ENCODE measurements at places on chromosomes 12 and 14.
A peak's percentile ranks its signal among the peaks of the same experiment; 100 is the strongest.

DNA sequence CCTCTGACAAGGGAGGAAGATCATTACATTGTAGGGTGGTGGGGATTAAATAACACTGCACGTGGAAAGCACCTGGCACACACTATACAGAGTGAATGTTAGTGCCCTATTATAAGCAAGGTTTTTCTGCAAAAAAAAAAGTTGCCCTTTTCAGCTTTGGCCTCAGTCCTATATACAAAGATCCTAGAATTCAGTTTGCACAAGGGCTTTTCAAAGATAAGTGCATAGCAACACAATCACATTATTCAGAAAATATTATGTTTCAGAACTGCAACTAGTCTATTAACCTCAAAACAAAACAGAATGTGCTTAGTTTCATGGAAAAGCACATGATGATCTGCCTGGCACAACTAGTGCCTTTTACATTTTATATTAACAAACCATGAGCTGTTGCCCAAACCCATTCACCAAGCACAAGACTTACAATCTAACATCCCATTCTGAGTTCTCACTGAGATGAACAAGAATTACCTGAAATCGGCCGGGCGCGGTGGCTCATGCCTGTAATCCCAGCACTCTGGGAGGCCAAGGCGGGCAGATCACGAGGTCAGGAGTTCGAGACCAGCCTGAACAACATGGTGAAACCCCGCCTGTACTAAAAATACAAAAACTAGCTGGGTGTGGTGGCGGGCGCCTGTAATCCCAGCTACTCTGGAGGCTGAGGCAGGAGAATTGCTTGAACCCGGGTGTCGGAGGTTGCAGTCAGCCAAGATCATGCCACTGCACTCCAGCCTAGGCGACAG, 1.8 kb downstream of the TM7SF3 start:
- no peak for DNase-seq

GRCh38 chr12:56487448-56488040, 417 bp downstream of the GLS2 start:
- peak; percentile 72 for DNase-seq

DNA sequence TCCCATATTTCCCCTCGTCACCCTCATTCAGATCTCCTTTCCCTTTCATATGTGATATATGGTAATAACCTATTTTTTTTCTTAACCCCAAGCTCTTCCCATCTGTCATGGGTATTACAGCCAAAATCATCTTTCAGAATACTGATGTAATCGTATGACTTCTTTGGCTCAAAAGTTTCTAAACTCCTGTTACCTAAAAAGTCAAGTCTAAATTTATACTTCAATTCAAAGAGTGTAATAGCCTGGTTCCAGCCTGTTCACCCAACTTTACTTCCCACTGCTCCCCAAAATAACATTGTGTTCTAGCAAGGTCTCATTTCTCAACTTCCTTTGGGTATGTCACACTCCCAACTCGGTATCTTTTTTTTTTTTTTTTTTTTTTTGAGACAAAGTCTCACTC, 48.5 kb downstream of the TBK1 start:
- DNase-seq, result no peak

GRCh38 chr12:108966378-108967151, 54.3 kb downstream of the SVOP start:
- DNase-seq, result no peak

DNA sequence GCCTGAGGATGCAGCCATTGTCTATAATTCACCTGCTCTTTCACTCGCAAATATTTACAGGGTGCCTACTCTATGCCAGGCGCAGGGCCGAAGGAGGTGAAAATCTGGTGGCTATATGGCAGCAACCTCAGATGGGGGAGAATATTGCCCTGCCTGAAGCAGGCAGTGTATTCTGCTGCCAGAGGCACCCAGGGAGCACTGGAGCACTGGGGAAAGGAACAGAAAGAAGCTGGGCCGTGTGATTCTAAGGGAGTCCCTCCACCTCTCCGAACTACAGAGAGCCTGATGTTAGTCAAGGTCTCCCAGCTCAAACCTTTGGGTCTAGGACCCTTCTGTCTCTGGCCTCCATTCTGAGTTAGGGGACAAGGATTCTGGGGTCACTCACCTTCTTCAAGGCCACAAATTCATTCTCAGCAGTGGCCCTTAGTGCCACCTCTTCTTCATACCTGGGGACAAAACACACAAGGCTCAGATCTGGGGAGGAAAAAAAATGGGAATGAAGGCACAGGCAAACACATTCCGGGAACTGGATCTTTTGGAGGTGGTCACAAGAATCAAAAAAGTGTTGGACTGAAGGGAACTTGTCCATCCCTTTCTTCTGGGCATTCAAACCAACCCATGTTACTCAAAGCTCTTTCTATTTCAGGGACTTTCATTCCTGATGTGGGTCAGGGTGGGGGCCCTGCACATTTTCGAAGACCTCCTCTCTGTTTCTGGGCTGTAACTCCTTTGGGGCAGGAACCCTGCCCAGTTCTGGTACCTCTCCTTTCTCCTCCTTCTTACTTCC, 19.3 kb upstream of the KRT86 start:
- no peak for DNase-seq

DNA sequence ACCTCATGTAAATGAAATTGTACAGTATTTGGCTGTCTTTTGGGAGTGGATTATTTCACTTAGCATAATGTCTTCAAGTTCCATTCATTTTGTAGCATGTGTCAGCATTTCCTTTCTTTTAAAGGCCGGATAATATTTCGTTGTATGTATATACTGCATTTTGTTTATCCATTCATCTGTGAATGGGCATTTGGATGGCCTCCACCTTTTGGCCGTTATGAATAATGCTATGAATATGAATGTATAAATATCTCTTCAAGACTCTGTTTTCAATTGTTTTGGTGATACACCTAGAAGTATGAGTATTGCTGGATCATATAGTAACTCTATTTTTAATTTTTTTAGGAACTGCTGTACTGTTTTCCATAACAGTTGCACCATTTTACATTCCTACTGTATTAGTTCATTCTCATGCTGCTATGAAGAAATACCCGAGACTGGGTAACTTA, 164.9 kb downstream of the DYRK2 start:
- DNase-seq, result no peak

DNA sequence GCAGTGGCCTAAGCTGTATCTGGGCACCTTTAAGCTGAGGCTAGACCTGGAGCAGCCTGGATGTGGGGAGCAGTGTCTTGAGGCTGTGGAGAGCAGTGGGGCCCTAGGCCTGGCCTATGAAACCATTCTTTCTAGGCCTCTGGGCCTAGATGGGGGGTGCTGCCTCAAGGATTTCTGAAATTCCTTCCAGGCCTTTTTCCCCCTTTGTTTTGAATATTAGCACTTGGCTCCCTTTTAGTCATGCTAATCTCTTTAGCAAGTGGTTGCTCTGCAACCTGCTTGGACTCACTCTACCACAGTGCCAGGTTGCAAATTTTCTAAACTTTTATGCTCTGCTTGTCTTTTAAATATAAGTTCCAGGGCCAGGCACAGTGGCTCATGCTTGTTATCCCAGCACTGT, 41.6 kb upstream of the RFX4 start:
- no peak for DNase-seq

GRCh38 chr14:21258005-21258888, 11.0 kb downstream of the HNRNPC start:
- no peak for DNase-seq

GRCh38 chr14:94787092-94787491, 17.2 kb upstream of the GSC start:
- no peak for DNase-seq
